Activated T-cell treated with anti-CD3 and anti-CD28 coated beads for 1 hour (primary cell): ENCODE measurements at places on chromosomes 7 and 10.

DNA sequence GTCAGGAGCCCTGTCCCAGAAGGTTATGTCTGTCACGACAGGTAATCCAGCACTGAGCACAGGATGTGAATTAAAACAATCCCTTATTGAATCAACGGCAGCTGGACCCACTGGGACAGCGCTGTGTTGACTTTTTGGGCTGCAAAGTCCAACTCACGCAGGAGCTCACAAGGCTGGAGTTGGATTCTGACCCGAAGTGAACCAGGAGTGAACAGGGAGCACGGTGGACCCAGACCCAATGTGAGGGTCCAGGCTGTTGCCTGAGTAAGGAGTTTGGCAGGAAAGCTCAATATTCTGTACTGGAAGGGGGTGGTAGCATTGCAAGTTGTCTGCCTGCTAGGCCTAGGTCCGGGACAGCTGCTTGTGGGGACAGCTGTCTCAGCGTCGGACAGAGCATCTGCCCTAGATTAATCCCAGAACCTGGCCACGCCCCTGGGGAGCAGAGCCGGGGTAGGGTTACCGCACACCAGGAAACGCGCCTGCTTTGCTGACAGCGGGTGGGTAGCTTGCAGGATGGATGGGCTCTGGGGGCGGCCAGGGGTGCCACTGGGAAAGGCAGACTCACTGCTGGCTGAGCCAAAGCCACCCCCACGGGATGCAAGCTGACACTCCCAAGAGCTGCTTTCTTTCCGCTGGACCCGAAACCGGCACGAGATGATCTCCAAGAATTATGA is 24.0 kb downstream of the COL26A1 start:
- no peak for DNase-seq

DNA sequence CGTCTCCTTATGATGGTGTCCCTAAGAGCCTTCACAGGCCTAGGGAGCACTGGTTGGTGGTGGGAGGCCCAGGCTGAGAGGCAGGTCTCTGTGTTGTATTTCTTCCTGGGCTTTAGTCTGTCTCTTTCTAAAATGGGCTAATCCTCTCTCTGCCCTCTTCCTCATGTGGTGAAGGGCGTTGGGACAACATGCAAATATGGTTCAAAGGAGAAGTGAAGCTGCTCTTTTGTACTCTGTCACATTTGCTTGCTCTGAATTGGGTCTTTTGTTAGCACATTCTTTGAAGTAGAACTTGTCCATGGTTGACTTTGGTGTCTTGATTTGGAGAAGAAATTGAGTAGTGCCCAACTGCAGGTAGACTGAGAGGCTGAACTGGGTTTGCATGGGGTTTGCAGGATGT is 814 bp downstream of the HK1 start:
- no peak for DNase-seq

DNA sequence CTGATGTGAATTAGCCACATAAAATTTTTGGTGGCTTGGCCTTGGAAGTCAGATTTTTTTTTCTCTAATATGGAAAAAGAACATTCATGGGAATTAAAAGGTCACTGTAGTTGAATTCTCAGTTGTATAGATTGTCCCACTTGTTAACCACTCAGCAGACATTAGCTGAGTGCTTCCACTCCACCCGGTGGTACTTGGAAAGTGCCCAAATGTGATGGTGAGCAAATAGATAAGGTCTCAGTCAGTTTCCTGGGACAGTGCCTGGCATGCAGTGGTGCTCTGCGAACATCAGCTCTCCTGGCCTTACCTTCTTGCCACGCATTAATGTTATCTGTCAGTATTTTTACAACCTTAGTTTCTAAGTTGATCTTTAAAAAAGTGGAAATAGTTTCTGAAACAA is 1.4 kb downstream of the ATP5F1C start:
- no peak for DNase-seq

- no peak for DNase-seq
Measured at GRCh38 chr10:35271086-35271858, 65.0 kb upstream of the CCNY start.

DNA sequence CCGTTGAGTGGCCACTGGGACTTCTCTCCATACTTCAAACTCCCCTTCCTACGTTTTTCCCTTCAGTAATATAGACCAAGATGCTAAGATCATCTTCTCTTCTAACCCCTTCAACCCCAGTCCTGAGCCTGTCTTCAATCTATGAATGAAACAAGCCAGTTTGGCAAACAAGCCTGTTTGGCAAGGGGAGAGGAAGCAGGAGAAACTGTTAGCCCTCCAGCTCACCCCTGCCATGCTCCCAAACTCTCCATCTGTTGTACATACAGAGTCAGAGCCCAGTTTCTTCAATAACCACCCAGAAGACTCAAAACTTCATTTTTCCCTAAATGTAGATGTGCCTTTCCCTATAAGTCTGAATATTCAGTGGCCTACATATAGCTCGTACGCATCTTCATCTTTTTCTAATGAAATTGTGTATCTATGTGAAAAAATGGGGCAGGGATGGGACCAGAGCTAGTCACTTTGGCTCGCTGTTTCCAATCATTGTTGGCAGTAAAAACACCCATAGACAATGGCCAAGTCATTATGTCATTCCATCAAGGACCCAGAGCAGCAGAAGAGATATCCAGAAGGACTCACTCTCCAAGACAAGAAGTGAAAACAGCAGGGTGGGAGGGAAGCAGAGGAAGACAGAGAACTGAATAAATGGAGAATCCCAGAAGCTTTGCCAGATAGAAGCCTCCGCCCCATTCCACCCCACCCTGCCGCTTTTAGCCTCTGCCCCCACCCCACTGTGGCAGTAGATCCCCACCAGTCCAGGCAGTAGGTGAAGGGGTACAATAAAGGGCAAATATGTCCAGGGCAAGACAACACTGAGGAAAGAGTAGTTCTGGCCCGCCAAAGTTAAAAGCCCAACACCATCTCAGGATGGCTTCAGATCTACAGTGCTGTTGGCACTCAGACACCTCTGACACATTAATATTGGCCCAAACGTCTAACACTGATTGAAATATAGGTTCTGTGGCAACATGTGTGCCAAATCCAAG is 87.3 kb downstream of the DOCK4 start:
- no peak for DNase-seq

GRCh38 chr10:111435871-111436270 is 359.0 kb downstream of the ADRA2A start:
- DNase-seq: no peak

GRCh38 chr10:123878666-123879303 is 12.8 kb downstream of the CPXM2 start:
- DNase-seq: no peak

- DNase-seq: no peak
Measured at GRCh38 chr10:8921568-8921967, 867.1 kb downstream of the GATA3 start.

DNA sequence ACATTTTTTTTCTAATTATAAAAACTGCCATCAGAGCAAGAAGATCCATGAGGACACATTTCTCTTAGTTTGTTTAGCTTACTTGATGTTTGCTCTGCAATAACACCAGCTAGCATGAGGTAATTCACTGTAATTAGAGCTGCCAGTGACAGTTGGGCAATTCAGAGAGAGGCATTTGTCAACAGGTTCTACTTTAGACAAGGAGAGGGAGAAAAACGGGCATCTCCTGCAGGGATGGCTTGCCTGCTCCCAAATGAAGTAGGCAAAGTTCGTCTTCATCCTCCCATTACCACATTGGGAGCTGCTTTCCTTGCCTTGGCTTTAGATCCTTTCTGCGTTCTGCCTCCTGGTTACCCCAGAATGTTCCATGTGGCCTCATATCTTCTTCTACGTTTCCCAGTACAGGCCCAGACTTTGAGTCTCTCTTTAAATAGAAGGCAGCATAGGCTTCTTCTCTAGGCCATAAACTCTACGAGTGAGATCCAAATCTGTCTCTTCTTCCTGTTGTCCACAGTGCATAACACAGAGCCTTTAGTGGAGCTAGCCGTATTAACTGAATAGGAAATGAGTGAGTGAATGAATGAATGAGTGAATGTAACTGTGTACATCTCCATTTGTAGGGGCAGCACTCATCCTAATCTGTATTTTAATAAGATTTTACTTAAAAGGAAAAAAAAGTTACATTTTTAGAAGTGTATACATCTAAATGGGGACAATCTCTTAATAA is 21.2 kb downstream of the ASB15 start:
- no peak for DNase-seq

DNA sequence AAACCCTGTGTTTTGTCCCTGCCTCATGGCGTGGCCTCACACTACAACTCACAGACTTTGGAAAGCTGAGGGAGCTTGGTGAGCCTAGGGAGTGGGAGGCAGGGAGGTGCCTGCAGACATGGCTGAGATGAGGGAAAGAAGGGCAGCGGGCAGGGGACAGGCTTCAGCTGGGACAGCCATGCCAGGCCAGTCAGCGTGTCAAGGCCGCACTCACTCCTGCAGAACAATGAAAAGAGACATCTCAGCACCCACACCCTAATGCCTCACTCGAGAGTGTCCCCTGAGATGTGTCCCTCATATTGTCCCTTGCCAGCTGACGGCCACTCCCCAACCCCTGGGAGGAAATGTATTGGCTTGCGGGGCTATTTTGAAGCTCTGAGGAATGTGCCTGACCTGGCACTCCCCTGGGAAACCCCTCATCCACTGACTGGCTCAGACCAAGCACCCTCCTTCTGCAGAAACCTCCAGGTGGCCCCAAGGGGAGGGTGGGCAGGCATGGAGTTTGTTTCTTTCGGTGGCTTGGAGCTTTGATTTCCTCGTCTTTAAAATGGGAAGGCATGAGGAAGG is 31.6 kb downstream of the SH3PXD2A start:
- DNase-seq: no peak

DNA sequence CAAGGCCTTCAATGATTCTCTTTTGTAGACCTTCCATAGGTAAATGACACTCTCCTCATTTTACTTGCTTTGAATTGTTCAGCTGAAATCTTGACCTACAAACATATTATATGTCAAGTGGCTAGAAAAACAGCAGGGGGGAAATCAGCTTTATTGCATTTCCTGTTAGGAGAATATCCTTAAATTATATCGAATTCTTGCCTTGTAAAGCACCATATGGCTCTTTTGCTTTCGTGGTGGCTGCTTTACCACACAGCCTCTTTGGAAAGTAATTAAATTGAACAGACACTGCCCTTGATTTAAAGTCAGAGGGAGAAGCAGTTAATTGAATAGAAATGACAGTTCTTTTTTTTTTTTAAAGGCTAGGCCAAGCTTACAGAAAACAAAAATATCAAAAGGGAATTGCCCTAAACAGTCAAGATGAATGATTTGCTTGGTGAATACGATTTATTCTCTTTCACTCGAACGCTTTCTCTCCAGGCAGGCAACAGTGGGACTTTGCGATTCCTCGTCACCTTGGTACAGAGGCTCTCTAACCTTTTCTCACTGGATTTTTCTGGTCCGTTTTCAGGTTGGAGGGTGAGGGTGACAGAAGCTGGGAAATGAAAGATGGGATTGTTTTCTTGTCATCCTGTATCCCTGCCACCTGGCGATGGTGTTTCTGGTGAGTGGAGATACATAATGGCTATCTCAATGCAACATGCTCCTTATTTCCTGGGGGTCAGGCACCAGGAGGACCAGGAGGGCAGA is 126.0 kb downstream of the GATA3 start:
- DNase-seq: no peak

DNA sequence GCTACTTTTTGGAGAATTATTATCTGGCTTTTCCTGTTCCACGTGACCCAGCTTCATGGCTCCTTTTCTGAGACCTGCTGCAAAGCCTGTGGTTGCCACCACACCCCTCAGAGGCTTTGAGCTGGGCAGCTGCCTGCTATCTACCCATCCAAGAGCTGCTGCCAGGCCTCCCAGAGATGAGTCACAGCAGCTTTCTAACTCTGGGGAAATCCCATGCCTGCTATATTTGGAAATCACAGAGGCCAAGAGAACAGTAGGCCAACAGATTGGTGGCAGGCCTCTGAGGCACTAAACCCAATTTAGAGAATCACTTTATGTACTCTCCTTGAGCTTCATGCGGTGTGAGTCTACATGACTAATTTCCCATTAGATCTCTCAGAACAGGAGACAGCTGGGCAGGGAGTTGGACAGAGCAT is 35.2 kb downstream of the SGCE start:
- no peak for DNase-seq

DNA sequence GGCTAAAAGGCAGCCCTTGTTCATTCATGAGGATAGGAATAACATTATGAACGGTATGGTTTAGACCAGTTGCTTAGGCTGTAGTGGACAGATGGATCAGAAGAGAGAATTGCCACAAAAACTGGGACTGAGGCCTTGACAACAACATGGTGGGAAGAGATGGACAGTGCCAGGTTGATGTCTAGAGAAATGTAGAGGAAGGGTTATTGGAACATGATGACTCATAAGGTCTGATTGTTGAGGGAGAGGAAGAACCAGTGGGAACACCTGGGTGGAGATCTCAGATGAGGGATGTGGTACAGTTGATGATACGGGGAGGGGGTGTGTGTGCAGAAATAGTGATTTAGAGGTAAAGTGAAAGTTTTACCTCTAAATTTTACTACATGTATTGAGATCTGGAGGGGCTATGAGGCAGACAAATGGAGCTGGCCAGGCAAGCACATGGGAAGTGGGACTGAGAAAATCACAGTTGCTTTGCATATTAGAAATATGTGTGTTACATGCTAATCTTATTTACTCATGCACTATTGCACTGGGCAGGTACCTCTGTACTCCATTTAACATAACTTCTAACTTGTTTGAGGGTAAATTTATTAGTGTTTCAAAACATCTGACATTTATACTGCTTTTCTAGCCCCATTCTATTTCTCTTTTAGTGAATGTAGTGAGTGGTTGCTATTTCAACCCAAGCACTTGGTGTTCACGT is 65.6 kb downstream of the PLCE1 start:
- DNase-seq: no peak

DNA sequence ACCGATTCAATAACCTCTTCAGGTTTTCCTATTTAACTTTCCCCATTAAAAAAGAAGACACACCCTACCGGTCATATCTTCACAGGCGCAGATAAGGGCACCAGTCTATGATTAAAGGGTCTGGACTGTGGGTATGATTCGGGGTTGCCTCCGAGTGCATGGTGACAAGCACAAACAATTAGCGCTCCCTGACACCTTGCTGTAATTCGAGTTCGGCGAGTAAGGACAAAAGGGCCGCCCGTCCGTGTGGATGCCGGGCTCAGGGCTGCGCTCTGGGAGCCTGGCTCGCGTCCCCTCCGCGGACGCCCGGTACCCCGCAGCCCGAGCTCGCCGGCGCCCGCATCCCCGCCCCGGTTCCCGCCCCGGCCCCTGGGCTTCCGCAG is 111.9 kb upstream of the RHEB start:
- DNase-seq: no peak

DNA sequence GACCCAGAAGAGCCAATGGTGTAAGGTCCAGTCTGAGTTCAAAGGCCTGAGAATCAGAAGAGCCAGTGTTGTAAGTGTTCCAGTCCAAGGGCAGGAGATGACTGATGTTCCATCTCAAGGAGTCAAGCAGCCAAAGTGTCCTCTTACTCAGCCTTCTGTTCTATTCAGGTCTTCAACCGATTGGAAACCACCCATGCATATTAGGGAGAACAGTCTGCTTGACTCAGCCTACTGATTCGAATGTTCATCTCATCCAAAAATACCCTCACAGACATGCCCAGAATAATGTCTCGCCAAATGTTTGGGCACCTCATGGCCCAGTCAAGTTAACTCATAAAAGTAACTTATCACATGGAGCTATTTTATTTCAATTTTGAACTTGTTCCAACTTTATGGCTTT is 2.9 kb upstream of the WDFY4 start:
- no peak for DNase-seq

- no peak for DNase-seq
Measured at GRCh38 chr10:548238-548901, 141.1 kb downstream of the DIP2C start.
